Stimulated activated CD4-positive, alpha-beta T cell treated with anti-CD3 and anti-CD28 coated beads, Interleukin-4, amount 100 ng/mL, for 4 hours (primary cell): ENCODE measurements at places on chromosomes 2 and 18.

- DNase-seq = no peak
Observed at GRCh38 chr2:163119966-163120365, 281.4 kb upstream of the KCNH7 start.

DNA sequence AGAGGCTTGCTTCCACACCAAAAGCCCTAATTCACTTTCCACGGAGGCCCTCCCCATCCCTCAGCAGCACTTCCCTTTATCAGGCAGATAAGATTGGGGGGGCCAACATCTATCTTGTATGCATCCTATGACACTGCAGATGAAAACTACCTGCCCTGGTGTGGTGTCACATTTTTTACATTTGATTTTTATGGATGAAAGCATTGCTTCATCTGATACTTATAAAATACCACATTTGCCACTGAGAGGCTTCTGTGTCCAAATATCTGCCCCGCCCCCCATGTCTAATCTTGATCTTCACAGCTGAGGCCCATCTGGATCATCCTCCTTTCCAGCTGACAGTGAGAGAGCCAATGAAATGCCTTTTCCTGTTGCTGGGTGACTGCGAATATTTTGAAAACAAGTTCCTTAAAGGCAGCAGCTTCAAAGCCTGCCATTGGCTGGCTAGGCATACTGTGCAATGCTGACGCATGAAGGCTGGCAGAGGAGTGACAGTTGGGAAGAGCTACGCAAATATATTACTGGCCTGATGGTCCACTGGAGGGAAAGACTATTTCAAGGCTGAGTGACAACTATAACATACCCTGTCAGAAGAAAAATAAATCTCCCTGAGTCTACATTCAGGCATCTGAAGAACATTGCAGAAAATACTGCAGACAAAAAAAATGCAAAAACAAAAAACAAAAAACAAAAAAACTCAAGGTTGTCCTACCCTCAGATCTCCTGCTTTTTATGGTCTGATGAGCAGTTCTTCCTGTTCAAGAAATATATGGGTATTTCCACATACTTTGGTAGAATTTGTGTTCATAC, 318.7 kb downstream of the PDE11A start:
- DNase-seq = no peak

GRCh38 chr2:112593736-112594135, 9.3 kb downstream of the CHCHD5 start:
- DNase-seq = no peak

DNA sequence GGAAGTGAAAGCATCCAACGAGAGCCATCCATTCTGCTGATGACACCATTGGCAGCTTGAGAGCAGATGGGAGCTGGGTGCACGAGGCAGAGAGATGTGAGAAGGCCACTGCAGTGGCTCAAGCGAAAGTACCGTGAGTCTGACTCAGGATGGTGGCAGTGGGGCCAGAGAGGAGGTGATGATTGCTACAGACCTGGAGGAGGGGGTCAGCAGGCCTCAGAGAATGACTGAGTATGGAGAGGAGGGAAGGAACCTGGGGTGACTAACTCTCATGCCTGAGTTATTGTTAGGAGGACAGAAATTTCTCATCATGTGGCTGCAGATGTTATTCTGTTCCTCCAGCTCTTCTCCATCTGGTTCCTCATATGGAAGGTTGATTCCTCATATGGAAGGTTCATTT, 8.8 kb upstream of the ZBTB7C start:
- DNase-seq = no peak
